ENCODE measurements at places on chromosomes 1 and 21.

- peak; percentile 66 for DNase-seq
Observed at GRCh38 chr1:25820247-25821111, 725 bp downstream of the MTFR1L start.

- no peak for DNase-seq
Observed at GRCh38 chr1:205667909-205668643, 12.2 kb downstream of the SLC45A3 start.

- DNase-seq = peak; percentile 77
Observed at GRCh38 chr1:112501810-112502641, 6.7 kb upstream of the WNT2B start.

DNA sequence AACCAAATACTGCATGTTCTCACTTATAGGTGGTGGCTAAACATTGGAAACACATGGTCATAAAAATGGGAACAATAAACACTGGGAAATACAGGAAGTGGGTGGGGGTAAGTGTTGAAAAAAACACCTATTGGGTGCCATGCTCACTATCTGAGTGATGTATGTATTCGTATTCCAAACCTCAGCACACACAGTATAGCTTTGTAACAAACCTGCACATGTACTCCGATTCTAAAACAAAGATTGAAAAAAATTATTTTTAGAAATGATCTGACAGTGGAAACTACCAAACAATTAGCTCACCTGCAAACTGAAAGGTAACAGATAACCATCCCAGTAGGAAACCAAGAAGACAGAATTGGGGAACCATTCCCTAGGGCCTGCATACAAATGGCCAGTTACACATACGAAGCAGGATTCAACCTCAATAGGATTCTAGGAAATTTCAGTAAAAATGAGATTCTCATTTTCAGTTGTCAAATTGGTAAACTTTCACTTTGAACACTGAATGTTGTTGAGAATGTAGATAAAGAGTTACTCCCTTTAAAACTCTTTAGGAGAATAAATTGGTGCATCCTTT lies 88.1 kb upstream of the LRRC8D start:
- no peak for DNase-seq

- no peak for DNase-seq
Observed at GRCh38 chr1:211637066-211637465, 38.4 kb downstream of the NEK2 start.

DNA sequence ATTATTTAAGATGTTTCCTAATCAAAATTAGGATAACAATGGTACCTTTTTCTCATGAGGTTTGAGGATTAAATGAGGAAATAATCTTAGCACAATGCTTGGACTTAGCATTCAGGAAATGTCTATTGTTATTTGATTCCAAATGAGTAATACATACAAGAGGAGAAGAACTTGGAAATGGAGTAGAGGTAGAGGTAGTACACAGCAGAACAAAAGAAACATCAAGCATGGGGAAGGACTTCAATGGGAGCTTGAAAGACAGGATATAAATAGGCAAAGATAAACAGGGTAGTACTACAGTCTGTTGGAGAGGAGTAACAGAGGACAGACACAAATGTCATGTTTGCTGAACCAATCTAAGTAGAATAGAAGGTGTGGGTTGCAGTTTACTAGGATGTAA lies 59.5 kb upstream of the RGS2 start:
- DNase-seq = no peak

DNA sequence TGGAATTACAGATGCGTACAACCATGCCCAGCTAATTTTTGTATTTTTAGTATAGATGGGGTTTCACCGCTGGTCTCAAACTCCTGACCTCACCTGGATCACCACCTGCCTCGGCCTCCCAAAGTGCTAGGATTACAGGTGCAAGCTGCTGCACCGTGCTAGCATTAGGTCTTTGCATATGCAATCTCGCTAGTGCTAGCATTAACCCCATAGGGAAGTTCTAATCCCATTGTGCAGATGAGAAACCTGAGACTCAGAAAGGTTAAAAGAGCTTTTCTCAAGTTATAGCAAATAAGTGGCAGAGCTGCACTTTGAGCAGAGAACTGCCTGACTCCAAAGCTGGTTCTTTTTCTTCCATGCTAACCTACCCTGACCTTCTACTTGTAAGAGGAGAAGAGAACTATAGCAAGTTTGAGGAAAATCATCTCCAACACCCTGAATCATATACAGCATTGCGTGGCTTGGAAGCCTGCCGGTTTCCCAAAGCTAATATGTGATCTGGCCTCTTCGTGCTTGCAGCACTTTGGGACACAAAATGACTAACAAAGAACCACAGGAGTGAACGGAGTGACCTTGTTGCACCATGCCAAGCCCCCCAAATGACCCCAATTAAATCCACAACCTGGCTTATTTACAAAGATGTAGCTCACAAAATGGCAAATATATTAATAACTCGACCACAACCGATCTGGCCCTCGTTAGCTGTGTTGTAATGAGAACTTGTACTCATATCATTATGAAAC lies 185.1 kb downstream of the TM2D1 start:
- DNase-seq = no peak

DNA sequence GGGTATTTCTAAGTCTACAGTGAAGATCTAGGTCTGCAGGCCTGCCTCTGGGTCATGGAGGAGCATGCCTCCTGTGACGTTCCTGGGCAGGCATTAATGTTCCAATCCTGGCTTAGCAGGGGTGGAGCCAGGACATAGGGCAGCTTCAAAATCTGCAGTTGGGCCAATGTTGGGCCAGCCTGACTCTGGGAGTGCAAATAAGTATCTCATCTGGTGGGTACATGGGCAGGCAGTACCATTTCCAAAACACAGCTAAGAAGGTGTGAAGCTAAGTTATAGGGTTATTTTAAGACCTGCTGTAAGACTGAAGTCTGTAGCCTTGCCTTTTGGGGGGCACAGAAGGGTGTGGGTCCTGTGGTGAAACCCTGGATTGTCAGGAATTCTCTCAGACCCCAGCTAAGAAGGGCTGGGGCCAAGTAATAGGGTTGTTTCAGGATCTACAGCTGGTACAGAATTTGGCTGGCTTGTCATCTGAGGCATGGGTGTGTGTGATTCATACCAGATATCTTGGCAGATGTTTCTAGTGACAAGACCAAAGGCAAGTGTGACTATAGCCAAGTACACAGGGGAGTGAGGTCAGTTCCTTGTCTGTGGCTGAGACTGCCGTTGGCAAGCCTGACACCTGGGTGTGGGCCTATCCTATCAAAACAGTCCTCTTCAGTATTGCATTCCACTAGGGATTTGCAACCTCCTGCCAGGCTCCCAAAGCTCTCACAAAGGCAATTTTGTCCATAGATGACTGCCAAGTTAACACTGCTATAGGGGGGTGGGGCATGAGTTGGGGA lies 468.7 kb upstream of the B3GALT2 start:
- no peak for DNase-seq

- DNase-seq = no peak
Observed at GRCh38 chr1:182515556-182515955, 65.6 kb downstream of the RGSL1 start.

GRCh38 chr1:164777518-164777917 lies 218.5 kb downstream of the PBX1 start:
- DNase-seq = no peak

- peak; percentile 73 for DNase-seq
Observed at GRCh38 chr1:54798769-54799641, 2.1 kb downstream of the TTC22 start.

GRCh38 chr1:6185151-6185550 lies 5.0 kb upstream of the CHD5 start:
- DNase-seq = no peak

GRCh38 chr1:7581754-7582459 lies 189.2 kb upstream of the VAMP3 start:
- DNase-seq = no peak

DNA sequence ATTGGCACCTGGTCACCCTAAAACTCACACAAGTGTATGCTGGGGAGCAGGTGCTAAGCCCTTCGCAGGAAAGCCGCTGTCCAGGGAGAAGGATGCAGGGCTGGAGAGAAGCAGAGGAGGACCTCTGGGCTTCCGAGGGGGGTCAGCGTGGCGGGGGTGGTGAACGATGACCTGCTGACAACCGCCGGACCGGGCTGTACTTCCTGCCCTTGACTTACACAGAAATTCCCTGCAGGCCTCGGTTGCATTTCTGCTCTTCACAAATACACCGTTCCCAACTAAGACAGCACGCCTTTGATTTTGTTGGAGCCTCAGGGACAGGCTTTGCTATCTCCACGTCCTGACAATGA lies 37.6 kb downstream of the SLC2A7 start:
- DNase-seq = no peak

DNA sequence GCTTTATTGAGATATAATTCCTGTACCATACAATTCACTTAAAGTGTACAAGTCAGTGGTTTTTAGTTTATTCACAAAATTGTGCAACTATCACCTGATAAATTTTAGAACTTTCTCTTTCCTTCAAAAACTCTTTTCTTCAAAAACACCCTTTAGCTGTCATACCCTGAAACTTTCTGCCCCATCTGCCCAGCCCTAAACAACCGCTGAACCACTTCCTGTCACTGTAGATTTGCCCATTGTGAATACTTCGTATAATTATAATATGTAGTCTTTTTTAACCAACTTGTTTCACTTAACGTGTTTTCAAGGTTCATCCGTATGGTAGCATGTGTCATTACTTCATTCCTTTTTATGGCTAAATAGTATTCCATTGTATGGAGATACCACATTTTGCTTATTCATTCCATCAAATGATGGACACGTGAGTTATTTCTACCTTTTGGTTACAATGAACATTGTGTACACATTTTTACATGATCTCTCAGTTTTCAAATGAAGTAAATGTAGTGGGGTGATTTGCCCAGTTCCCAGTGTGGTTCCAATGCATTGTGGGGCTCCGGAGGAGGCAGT lies 37.9 kb downstream of the WNT4 start:
- no peak for DNase-seq

DNA sequence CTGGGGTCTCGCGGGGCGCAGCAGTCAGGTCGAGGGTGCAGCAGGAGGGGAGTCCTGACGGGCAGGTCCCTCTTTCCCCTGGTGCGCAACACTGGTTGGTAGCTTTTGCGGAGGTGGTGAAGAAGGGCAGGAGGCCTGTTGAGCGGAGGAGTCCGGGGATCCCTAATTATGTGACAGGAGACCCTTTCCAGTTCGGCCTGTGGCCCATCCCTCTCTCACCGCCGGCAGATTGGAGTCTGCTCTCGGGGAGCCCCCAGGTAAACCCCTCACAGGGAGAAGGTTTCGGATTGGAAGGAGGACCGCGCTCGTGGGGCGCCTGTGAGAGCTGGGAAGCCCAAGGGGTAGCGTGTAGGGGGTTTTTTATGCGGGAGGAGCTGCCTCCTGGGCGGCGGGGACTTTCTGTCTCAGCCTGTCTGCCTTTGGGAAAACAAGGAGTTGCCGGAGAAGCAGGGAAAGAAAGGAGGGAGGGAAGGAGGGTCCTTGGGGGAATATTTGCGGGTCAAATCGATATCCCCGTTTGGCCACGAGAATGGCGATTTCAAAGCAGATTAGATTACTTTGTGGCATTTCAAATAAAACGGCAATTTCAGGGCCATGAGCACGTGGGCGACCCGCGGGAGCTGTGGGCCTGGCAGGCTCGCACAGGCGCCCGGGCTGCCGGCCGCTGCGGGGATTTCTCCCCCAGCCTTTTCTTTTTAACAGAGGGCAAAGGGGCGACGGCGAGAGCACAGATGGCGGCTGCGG lies 9.5 kb downstream of the SIM2 start:
- no peak for DNase-seq

GRCh38 chr1:11720525-11720924 lies 15.4 kb upstream of the AGTRAP start:
- DNase-seq = no peak

DNA sequence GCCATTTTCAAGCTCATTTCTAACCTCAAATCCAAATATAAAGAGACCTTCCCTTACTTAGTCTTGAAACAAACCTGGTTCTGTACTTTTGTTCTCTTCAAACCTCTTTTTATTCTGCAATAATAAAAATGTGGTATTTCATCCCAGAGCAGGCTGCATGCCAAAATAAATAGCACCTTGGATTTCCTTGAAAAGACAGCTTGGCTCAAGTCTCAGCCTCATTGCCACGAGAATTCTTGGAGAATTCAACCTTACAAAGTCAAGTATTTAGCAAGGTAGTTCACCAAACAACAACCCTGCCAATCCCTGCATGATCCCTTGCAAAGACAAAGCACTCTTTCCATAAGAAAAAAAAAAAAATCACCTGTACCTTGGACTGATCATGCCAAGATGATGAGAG lies 33.8 kb downstream of the KANK4 start:
- DNase-seq = no peak

DNA sequence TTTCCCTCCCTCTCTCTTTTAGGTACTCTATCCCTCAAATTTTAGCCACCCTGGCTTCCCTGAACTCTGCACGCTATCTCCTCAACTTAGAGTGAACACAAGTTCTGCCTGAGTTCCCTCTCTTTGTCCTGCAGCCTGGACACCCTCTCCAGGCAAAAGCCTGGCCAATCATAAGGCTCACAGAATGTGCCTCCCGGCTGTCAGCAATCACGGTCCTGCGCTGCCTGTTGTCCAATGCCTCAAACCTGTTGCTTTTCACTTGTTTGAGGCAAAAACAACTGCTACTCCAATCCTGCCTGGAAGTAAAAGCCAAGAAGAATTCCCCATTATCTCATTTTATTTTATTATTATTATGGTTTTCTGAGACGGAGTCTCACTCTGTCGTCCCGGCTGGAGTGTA lies 66.1 kb downstream of the LGR6 start:
- no peak for DNase-seq

DNA sequence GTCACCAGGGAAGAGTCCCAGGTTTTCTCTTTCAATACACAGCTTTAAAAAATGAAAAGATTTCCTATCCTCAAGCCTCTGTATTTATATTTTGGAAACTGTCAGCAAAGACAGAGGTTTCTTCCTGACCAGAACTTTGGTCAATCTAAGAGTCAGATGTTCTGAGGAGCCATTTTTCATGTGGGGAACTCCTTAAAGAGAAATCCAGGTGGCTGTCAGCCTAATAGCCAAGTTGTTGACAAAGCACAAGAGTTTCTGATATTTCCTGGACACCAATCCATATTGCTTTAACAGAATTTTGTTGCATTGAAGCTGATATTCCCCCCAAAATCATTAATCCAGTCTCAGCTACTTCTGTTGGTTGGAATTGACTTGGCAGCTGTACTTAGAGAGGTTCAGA lies 318.6 kb upstream of the NFIA start:
- DNase-seq = no peak

GRCh38 chr1:234978397-234979295 lies 150.0 kb downstream of the TOMM20 start:
- DNase-seq = peak; percentile 91

DNA sequence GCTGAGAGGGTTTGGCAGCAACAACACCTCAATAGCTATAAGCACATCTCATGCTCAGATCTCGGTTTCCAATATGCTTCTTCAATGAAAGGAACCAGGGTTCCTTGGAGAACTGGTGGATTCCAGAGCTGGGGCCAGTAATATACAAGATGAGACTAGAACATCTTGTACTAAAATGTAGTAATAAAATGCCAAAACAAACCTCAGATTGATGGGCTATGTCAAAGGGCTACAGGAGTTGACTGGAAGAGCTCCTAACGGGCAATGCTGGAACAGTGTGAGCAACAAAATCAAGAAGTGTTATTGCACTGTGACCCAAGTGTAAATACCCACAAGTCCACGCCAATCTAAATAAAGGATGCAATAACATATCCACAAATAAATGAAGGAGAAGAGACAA lies 26.1 kb upstream of the SLC19A1 start:
- no peak for DNase-seq
